ENCODE measurements at places on chromosomes 1 and 21.

DNA sequence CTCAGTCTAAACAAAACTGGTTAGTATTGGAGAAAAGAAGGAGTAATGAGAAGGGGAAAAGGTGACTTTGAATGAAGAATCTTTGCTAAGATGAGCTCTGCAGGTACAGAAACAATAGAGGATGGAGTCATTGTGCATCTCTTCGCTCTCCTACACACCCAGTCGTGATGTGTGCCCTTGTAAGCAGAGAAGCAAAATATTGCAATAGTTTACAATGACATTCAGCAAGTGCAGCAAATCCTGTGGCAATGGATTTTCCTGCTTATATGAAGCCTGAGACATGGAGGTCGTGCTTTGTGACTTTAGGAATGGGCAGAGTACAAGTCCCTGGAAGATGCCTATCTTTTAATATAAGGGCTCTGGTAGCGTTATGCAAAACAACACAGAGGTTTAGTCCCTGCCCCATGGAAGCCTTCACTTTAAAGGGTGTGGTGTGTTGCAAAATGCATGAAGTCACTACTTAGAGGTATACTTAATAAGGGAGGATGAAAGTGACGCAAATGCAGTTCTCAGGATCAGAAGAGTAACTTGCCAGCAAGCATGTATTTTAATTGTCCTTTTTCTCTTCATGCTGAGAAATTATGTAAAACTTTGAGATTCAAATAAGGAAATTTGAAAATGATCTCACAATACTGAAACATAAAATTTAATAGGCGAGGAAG lies 88.0 kb upstream of the IVNS1ABP start:
- DNase-seq: no peak

DNA sequence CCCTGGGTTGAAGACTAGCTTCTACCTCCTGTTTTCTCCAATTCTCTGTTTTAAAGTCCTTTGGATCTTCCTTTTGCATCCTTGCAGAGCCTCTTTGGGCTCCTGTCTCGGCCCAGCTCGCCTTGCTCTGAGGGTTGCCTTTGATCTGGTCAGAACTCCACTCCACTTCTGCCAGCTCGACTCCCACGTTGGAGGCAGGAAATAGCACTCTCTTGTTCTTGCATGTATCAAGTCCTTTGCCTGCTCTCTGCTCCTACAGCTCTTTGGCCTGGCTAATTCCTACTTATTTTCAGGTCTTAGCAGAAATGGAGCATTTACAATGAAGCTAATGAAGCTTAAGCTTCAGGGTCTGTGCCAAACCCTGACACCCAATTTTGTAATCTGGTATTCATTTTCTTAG lies 21.1 kb upstream of the B3GALNT2 start:
- DNase-seq: no peak

- DNase-seq: no peak
Measured at GRCh38 chr1:245710961-245711903, 556.4 kb downstream of the KIF26B start.

- DNase-seq: no peak
Measured at GRCh38 chr1:208741296-208741695, 497.1 kb upstream of the PLXNA2 start.

DNA sequence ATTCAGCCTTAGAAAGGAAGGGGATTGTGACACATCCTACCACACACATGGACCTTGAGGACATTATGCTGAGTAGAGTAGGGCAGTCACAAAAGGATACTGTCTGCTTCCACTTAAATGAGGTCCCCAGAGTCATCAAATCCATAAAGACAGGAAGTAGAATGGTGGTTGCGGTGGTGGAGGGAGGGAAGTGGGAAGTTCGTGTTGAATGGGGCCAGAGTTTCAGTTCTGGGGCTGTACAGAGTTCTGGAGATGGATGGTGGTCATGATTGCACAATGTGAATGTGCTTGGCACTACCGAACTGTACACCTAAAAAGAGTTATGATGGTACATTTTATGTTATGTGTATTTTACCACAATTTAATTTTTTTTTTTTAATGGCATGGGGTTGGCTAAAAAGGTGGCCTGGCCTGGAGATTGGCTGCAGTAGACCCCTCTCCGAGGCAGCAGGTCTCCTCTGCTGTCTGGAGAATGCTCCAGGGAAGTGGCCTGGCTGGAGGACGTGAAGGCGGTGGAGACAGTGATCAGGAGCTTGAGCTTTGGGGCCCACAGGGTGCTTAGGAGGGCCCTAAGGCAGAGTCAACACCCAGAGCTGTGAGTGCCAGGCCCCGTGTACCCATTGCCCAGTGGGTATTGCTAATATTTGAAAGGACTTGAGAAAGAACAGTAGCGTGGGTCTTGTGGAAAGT lies 30.4 kb downstream of the IFNGR2 start:
- no peak for DNase-seq

- DNase-seq: no peak
Measured at GRCh38 chr1:33654267-33654834, 181.9 kb downstream of the ZSCAN20 start.

- DNase-seq: no peak
Measured at GRCh38 chr1:47940779-47941178, 56.4 kb downstream of the TRABD2B start.

GRCh38 chr1:40187399-40187798 lies 26.2 kb downstream of the RLF start:
- no peak for DNase-seq

DNA sequence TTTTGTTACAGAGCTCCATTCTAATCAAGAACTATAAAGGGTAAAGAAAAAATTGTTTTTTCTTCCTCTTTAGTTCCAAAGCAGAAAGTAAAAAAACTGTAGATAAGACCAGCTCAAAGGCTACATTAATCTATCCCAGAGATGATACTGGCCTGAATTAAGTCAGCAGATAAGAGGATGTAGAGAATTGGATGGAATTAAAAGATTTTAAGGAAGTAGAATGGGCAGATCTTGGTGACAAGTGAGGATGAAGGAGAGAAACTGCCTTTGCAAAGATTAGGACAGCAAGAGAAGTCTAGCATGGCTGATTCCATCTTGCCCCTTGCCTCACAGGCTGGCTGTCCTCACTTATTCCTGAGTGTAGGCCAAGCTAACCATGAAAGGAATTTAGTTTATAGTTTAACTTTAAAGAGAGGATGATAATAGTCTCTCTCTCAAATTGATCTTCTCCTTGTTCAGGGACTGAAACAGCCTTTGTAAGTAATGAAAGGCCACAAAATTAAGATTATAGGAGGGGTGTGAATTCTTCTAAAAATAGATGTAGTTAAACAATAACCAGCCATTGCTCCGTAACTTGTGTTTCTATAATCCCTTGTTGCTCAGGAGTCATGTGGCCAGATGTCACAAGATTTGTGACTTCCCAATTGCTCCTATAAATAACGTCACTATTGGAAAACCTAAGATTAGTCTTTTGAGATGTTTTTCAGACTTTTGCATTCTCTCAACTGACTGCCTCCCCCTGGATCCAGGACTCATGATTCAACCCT lies 265.0 kb upstream of the USP24 start:
- no peak for DNase-seq

GRCh38 chr1:174068000-174068399 lies 45.8 kb upstream of the RC3H1 start:
- DNase-seq: no peak

DNA sequence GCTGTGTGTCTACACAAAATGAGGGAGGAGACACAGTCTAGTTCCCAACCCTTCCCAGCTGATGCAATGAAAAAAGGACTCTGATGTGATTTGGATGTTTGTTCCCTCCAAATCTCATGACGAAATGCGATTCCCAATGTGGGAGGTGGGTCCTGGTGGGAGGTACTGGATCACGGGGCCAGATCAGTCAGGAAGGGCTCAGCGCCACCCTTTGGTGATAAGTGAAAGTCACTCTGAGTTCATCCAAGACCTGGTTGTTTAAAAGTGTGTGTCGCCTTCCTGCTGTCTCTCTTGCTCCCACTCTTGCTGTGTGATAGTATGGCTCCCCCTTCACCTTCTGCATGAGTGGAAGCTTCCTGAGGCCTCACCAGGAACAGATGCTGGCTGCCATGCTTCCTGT lies 63.2 kb downstream of the GNG4 start:
- DNase-seq: no peak

All from activated naive CD4-positive, alpha-beta T cell treated with anti-CD3 and anti-CD28 coated beads, Interleukin-2, amount 50 U/mL, for 16 hours (primary cell).